ENCODE measurements at places on chromosomes 2 and 18.

DNA sequence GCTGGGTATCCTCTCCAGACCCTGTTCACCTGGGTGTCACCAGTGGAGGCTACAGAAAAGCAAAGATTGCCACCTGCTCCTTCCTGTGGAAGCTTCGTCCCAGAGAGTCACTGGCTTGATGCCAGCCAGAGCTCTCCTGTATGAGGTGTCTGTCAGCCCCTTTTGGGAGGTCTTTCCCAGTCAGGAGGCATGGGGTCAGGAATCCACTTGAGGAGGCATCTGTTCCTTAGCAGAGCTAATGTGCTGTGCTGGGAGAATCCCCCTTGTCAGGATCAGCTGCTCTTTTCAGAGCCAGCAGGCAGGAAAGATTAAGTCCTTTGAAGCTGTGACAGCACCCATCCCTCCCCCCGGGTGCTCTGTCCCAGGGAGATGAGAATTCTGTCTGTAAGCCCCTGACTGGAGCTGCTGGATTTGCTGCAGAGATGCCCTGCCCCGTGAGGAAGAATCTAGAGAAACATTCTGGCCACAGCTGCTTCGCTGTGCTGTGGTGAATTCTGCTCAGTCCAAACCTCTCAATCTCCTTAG lies 121.8 kb downstream of the GPR39 start:
- DNase-seq, result no peak

DNA sequence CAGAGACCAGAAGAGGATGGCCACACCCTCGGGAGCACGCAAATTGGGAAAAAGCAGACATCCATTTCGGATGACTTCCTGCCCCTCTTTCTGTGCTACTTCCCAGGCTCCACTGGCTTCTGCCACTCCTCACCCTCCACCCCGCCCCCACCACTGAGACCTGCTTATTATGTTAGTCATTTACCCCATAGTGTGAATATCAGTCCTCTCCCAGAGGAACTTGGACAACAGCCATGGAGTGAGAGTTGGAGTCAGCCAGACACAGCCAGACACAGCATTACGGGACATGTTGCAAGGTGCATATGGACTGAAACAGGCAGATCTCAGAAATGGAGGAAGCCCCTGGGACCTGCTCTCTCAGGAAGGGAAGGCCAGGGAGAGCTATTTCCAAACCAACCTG lies 51.8 kb downstream of the CTIF start:
- peak; percentile 93 for DNase-seq

GRCh38 chr2:66578054-66578686 lies 143.2 kb downstream of the MEIS1 start:
- peak; percentile 41 for DNase-seq

DNA sequence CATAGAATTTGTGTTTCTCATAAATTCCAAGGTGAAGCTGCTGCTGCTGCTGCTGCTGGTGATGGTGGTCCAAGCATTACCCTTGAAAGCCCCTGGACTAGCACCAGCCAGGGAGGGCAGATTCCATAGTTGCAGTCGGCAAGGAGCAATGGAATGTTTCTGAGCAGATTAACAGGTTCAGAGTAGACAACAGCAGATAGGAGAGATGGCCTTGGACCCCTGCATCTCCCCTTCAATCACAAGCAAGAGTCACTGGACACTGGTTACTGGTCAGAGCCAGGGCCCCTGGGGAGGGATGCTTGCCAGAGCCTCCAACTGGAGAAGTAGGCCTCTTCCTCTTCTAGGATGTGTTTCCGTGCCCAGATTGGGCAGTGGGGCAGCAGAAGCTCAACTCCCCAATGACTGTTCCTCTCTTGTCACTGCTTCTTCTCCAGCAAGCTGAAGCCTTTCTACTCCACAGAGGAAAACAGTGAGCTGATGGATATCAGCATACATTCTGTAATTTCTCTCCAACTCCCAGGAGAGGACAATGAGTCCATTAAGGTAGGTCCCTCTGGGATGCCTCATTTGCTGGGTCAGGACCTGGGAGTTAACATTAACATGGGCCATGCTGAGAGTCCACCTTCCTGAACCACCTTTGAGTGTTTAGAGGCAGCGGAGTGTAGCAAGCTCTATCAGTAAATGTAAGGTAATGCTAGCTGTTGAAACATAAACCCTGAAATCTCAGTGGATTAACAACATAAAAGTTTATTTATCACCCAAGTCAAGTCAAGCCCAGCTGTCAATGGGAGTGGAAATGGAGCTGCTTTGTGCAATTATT lies 35.3 kb downstream of the MROH2A start:
- no peak for DNase-seq

- no peak for DNase-seq
These were observed 78.2 kb downstream of the EHBP1 start for GRCh38 chr2:62783679-62784078.

DNA sequence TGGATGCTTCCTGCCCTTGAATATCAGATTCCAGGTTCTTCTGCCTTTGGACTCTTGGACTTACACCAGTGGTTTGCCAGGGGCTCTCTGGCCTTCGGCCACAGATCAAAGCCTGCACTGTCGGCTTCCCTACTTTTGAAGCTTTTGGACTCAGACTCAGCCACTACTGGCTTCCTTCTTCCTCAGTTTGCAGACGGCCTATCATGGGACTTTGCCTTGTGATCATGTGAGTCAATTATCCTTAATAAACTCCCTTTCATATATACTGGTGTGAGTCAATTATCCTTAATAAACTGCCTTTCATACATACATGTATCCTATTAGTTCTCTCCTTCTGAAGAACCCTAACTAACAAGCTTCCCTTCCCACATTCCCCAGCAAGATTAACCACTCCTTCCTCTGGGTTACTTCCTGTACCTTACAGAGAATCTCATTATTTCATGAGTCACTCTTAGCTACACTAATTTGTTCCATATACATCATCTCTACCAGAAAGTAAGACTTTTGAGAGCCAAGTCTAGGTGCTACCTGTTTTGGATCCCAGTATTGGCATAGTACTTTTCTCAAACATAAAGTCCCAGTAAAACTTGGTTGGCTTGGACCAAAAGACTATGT lies 31.3 kb upstream of the LRATD1 start:
- DNase-seq, result peak; percentile 13

DNA sequence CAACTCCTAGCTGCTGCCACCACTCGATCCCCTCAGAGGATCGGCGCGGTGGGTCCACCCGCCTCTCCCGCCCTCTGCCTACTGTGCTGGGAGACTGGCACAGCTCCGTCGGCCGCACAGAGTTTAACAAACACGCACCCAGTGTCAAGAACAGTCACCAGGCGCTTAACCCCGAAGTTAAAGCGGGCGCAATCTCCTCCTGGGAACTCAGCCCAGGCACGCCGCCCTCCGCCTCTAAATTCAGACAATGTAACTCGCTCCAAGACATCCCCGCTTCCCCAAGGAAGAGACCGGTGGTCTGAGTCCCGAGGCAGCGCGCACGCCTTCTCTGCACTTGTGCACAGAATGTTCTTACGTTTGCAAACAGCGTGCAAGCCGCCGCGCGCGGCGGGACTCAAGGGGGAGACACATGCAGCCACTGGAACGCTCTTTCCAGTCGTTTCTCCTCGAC lies 533 bp downstream of the CXCR4 start:
- DNase-seq, result peak; percentile 25

GRCh38 chr2:20834331-20834730 lies 11.4 kb upstream of the LDAH start:
- DNase-seq, result no peak

DNA sequence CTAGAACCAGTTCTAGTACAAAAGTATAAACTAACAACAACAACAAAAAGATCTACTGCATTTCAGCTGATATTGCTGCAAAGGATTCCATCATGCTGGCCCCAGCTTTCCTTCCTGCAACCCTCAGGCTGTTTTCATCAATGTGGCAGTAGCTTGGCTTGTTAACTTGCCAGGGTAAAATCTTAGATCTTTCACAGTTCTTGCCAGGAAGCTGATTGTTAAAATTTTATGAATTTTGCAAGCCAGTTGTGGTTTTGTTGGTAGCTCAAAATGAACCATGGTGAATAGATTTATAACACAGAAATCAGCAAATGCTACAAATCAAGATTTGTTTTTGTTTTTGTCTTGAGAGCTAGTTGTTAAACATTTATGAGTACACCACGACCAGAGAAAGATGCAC lies 19.3 kb downstream of the CCDC178 start:
- no peak for DNase-seq

- DNase-seq, result no peak
These were observed 127.1 kb upstream of the SLC35G4 start for GRCh38 chr18:11482271-11482670.

- DNase-seq, result no peak
These were observed 8.0 kb upstream of the MBP start for GRCh38 chr18:77140439-77141109.

- peak; percentile 74 for DNase-seq
These were observed 51.5 kb downstream of the HAUS1 start for GRCh38 chr18:46155641-46156051.

DNA sequence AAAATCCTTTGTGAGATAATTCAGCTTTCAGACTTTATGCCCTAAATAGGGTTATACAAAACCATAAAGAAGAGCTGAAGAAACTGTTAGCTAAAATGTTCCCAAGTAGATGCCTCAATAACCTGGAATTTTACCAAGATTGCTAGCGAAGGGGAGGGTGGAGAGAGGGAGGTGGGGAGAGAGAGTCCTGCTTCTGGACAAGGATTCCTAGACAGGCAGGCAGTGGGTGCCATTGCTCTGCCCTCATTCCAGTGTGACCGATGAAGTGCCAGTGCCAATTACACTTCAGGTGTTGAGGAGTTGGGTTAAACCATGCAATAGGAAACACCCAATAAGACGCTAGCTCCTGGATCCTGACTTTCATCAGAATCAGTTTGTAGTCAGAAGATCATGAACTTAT lies 18.1 kb downstream of the LAPTM4A start:
- no peak for DNase-seq

- no peak for DNase-seq
These were observed 16.1 kb downstream of the TPGS2 start for GRCh38 chr18:36812678-36813077.

- no peak for DNase-seq
These were observed 195.6 kb upstream of the POU3F3 start for GRCh38 chr2:104658144-104658835.

- DNase-seq, result no peak
These were observed 5.5 kb downstream of the BOK start for GRCh38 chr2:241563981-241564595.

DNA sequence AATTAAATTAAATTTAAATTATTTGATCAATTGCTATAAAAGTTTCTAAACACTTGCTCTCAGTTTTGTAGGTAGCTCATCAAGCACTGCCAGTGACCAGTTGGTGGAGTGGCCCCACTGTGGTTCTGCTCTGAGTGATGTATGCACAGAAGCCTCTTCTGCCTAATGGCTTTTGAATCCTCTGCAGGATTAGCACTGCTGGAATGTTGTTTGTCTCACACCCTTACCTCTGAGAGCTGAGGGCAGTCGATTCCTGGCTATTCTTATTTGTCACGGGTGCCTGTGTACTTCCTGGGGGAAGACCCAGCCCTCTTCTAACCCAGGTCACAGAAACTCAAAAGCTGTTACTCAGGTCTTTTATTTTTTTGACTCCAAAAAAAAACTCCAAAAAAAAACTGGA lies 9.5 kb downstream of the CAPN14 start:
- DNase-seq, result no peak

DNA sequence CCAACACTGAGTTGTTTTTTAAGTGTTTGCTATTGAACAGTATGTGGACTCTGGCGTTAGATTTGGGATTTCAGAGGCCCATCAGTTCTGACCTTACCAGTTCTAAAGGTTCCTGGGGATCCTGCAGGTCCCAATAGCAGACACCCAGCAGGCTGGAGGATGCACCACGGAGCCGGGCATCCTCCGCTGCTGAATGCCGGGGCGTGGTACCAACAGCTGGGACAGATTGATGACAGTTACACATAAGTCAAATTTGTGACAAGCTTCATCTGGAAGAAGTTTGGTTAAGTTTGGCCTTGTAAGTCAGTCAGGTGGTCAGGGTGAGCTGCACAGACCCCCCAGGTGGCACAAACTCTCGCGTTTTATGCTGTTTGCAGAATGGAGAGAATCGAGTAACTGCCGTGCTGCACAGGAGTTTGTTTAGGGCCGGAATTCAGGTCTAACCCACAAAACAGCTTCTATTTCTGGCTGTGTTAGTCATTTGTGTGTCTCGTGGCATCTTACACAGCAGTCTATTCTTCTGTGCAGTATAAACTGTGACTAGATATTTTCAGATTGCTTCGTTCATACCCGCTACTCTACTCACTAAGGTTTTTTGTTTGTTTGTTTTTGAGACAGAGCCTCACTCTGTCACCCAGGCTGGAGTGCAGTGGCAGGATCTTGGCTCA lies 19.2 kb downstream of the CTDP1 start:
- peak; percentile 18 for DNase-seq

GRCh38 chr2:239378021-239378917 lies 22.6 kb downstream of the HDAC4 start:
- no peak for DNase-seq

All from fibroblast of mammary gland (primary cell).